Skin of body (tissue), 3 donors: ENCODE measurements at places on chromosomes 11 and 22. TPM values are rescaled to one million over a fixed set of nuclear protein-coding genes. Genes with fewer than 3 reads are reported as not detected.

- DNase-seq = no peak
Measured at GRCh38 chr11:1988667-1989317, 8.8 kb downstream of the H19 start.

CRYBB3 gene
- total RNA-seq = not detected

GRCh38 chr11:64643920-64644646, 53.1 kb downstream of the SLC22A12 start:
- DNase-seq = no peak

GRCh38 chr11:23181022-23181807, 320.9 kb upstream of the CCDC179 start:
- DNase-seq = no peak

GRCh38 chr11:23336961-23337360, 476.7 kb upstream of the CCDC179 start:
- DNase-seq = no peak

DNA sequence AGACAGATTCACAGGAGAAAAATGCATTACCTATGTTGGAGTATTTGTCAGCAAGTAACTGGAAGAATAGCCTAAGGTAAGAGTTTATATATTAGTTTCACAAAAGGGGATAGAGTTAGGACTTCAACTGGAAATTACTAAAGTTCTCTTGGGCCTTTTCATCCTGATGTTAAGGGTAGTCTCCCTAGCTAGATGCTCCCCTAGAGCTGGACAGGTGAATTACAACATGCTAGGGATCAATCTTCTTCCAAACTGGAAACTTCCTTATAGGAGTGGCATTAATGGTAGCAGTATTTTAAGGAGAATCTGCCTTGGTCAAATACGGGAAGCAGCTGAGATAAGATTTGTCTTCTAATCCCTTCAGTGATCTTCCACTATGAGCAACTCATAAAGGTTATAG, 632.8 kb upstream of the RAG2 start:
- no peak for DNase-seq
